AG10803 (cell line): ENCODE measurements at places on chromosomes 11 and 22.

GRCh38 chr22:31881200-31881599 lies 63.1 kb upstream of the YWHAH start:
- no peak for DNase-seq

DNA sequence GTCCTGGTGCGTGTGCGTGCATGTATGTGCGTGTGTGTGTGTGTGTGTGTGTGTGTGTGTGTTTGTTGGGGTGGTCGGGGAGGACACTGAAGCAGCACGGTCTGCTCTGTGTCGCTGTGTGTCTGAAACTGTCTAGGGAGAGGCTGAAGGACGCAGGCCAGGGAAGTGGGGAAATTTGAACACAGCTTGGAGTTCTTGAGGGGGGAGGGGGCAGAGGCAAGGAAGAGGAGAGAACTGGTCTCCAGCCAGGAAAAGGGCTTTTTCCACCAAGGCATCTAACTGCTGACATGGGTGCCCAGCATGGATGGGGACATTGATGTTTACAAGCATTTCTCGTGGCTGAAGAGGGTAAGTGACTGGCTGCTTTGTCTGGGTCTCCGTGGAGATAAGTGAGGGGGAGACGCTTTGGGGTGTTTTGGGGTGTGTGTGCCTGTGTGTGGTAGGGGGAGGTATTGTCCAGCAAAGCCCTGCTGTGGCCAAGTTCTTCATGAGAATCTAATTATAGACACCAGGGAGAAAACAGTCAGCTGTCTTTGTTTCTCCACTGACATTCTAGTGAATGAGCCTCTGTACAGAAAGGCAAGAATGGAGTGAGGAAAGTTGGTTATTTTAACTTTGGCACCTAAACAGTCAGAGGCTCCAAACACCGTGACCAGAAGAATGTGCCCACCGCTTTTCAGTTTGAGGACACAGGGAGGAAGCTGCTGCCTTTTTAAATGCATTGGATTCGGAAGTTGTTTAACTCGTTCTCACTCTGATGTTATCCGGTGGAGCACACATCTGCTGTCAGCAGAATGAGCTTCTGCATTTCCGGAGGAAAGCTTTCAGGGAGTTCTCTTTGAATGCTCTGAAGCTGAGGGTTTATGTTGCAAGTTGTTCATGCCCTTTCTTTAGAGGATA lies 63.7 kb downstream of the PPFIBP2 start:
- DNase-seq, result peak; percentile 55

DNA sequence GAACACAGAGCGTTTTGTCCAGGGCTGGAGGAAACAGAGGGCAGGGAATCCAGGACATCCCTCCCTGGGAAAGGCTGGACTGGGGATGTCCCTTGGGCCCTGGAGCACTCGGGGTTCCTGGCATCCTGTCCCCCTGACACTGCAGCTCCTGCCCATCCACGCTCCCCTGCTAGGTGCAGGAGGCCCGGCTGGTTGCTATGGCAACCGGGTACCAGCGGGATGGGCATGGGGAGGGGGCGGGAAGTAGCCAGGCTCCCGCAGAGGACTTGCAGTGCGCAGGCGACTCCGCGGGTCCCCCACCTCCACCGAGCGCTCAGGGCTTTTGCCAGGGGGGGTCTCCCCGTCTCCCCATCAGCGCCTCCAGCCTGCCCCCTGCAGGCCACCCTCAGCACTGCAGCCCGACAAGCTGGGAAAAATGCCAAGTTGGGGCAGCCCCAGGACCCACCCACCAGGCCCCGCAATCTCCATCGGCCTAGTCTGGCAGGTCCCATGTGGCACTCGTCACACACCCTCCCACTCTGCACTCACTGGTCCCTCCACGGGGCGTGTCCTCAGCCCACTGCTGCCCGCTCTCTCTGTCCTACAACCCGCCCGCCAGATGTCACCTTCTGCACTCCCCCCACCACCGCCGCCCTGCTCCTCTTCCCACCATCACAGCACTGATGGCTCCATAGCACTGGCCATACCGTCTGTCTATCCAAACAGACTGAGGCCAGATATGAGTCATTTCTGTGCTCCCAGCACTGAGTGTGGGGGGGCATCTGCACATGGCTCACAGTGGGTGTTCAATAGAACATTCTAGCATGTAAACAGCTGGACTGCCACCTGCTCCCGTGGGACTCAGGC lies 31.5 kb downstream of the KIAA0930 start:
- peak; percentile 80 for DNase-seq

DNA sequence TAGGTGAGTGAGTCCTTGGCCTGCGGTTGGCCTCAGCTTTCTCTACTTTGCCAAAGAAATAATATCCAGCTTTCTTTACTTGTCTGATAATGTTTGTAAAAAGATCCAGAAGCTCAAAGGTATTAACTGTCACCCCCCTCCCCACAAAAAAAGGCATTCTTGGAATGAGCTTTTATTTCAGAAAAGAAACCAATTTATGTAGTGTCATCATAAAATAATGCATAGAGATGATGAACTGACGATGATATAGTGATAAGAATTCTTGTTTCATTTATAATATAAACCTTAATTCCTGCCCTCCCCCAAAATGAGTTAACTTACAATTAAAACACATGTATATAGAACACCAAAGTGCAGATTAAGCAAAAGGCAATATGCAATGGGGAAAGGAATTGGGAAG lies 191.4 kb downstream of the LARGE1 start:
- no peak for DNase-seq

DNA sequence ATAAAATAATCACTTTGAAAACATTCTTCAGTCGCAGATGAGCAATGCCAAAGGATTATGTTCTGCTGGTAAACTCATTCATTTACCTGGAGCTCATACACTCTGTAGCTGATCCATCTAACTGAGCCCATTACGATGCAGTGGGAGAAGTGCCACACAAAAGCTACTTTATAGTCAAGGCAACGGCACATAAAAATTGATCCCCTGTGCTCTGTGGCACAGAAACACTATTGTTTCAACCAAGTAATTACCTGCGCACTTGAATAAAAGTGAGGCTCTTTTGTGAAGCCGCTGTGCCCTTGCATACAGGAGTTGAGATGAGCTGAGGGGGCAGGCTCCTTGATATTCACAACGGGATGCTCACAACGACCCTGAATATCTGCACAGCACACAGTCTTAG lies 7.2 kb downstream of the DKK3 start:
- no peak for DNase-seq

GRCh38 chr11:18614667-18615066 lies 15.1 kb downstream of the MISFA start:
- DNase-seq, result no peak

DNA sequence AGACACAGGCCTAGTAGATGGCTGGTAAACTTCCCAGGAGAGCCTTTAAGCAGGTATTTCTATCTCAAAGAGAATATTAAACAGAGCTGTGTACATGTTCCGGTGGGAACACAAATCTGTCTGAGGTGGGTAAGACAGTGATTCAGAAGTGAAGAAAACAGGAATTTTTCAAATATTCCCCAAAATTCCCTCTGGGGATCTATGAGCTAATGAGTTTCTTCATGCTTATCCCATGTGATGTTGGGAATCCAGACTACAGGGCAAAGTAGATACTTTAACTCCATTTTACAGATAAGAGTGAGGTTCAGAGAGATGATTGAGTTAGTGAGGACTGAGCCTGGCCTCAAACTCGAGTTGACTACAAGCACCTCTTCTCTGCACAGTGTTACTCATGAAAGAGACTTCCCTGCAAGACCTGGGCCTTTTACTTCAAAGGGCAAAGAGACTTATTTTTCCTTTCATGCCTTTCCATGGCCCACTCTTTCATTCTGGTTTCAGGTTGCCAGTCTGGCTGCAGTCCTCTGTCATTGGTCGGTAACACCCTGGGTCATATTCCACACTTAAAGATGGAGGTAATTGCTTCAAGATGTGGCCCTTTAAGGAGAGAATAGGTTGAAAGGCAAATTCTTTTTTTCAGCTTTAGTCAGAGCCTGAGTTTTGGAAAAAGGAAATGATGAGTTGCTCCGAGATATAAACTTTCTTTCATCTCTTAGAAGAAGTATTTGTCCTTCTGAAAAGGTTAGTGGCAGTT lies 70.1 kb downstream of the CYB5R2 start:
- peak; percentile 54 for DNase-seq

DNA sequence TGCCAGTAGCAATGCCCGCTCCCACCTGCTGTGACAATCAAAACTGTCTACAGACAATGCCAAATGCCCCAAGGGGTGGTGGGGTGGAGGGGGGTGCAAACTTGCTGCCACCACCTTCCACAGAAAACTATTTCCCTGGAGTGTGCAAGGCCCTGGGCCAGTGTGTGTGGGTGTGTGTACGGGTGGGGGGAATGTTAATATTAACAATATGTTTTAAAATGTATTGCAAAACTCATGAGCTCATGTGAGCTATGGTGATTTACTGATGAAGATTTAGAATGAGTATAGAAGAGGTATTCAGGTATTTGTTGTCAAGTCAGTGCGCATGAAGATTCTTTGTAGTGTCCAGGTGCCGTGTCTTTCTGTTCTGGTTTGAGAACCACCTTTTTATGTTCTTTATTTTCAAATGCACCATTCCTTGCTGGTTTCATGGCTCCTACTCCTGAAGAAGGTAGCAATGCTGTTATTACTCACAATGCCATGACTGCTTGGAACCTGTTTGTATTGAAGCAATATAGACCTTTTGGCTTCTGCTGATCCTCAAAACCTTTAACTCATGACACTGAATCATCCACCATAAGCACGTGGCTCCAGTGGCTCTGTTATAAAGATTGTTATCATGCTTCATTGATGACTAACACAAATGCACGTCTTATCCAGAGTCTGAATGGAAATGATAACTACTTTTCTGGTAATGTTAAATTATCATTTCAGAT lies 29.9 kb upstream of the AQP11 start:
- peak; percentile 83 for DNase-seq

GRCh38 chr22:17820879-17821439 lies 46.7 kb upstream of the BID start:
- DNase-seq, result no peak
